ENCODE measurements at places on chromosomes 12 and 14. TPM values are rescaled to one million over a fixed set of nuclear protein-coding genes. Genes with fewer than 3 reads are reported as not detected.

DNA sequence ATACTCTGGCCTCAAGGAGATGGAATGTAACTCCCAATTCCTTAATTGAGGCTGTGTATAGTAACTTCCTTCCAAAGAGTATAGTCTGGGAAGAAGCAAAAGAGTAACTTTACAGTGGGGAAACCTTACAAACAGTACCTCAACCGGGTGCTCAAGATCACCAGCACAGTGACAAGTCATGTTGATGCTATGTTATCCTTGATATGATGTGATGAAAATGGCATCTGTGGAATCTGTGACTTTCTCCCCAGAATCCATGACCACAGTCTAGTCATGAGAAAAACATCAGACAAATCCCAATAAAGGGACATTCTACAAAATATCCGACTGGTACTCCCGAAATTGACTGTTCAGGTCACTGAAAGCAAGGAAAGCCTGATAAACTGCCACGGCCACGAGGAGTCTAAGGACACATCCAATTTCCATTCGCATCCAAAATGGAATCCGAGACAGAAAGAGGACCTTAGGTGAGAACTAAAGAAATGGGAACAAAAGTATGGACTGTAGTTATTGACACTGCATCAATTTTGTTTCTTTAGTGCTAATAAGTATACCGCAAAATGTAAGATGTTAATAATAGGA, 97.3 kb upstream of the FRMD6 start:
- DNase-seq: no peak
- no peak overlapping the region for H3K4me3 ChIP-seq
- no peak overlapping the region for H3K27ac ChIP-seq
- no peaks in the 10 kb centered on the region for H3K4me1 ChIP-seq

GRCh38 chr14:26859483-26859882, 261.6 kb upstream of the NOVA1 start:
- DNase-seq: no peak
- no peak overlapping the region for H3K4me3 ChIP-seq
- H3K27ac ChIP-seq: no peak overlapping the region

DNA sequence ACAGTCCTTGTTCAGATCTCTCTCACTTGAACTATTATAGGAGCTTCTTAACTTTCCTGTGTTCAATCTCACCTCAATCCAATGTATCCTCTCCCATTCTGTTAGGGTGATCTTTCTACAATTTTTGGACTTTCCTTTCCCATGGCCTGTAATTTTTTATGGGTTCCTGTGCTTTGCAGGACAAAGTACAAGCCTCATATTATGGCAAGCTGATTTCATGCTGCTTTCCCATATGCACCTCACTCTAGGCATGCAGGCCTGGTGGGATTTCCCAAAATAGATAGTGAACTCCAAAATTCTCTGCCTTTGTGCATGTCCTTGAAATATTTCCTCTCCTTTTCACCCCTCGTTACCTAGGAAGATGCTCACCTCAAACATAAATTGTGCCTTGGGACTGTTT, 499.4 kb downstream of the NAV3 start:
- H3K36me3 ChIP-seq: no peaks in the 10 kb centered on the region
- no peak for DNase-seq
- no peak overlapping the region for H3K27ac ChIP-seq
- H3K4me1 ChIP-seq: no peaks in the 10 kb centered on the region

DNA sequence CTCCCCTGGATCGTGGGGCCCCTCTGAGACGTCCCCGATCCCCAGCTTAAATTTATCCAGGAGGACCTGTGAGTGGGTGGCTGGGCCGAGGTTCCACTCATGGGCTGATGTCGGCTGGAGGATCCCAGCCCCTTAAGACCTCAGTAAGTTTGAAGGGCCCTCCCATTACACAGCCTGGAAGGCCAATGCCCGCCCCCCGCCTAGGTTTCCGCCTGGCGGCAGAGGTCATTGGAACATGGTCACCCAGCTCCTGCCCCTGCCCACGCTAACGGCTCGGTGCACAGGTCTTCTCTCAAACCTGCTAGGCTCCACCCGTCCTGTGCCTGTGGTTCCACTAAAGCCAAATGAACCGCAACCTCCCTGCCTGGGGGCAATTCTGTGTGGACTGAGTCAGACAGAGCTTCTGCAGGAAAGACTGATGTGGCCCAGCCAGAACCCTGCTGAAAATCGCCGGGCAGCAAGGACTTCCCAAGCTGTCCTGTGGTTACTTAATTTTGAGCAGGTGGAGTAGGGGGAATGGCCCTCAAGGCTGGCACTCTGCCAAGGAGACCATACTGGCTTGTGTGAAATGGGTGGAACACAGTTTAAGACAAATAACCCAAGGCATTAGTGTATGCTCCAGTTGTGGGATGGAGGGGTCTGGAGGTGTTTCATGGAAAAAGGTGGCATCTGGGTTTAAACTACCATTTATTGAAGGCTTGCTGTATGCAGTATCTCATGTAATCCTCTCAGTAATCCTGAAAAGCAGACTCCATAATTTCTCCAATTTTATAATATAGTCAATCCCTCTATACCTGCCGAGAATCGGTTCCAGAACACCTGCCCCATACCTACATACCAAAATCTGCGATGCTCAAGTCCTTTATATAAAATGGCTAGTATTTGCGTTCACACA, 903 bp upstream of the NT5DC3 start:
- no peak overlapping the region for H3K27ac ChIP-seq
- H3K4me1 ChIP-seq: peaks cover 8% of the 10 kb centered on the region
- no peaks in the 10 kb centered on the region for H3K36me3 ChIP-seq
- no peak for DNase-seq
- H3K4me3 ChIP-seq: peak overlapping the region; percentile 61

GRCh38 chr12:8993827-8994226, 4.5 kb downstream of the KLRG1 start:
- H3K36me3 ChIP-seq: no peaks in the 10 kb centered on the region
- H3K27ac ChIP-seq: no peak overlapping the region
- DNase-seq: no peak
- no peak overlapping the region for H3K4me3 ChIP-seq

- no peaks in the 10 kb centered on the region for H3K36me3 ChIP-seq
- no peaks in the 10 kb centered on the region for H3K27me3 ChIP-seq
- H3K27ac ChIP-seq: no peak overlapping the region
- DNase-seq: no peak
These were observed 97.9 kb downstream of the RERGL start for GRCh38 chr12:17992002-17992656.

GRCh38 chr14:104784218-104784568, 11.4 kb downstream of the AKT1 start:
- H3K27ac ChIP-seq: no peak overlapping the region
- DNase-seq: no peak
- H3K4me1 ChIP-seq: no peaks in the 10 kb centered on the region
- H3K4me3 ChIP-seq: no peak overlapping the region

DNA sequence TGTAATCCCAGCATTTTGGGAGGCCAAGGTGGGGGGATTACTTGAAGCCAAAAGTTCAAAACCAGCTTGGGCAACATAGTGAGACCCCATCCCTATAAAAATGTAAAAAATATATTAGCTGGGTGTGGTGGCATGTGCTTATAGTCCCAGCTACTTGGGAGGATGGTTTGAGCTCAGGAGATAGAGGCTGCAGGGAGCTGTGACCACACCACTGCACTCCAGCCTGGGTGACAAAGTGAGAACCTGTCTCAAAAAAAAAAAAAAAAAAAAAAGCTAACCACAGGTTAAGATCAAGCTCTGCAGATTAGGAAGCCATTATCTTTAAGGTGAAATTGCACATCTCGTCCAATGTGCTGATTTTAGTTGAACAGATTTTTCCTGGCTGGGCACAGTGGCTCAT, 23.7 kb upstream of the CERS5 start:
- peaks cover 5% of the 10 kb centered on the region for H3K36me3 ChIP-seq
- DNase-seq: no peak
- H3K27ac ChIP-seq: no peak overlapping the region
- H3K27me3 ChIP-seq: no peaks in the 10 kb centered on the region
- H3K4me1 ChIP-seq: peaks cover 4% of the 10 kb centered on the region
- H3K4me3 ChIP-seq: no peak overlapping the region

GRCh38 chr14:67514650-67515385, 18.3 kb upstream of the PLEKHH1 start:
- DNase-seq: no peak
- H3K4me3 ChIP-seq: peak overlapping the region; percentile 55
- no peaks in the 10 kb centered on the region for H3K36me3 ChIP-seq
- peaks cover 18% of the 10 kb centered on the region for H3K4me1 ChIP-seq
- H3K27me3 ChIP-seq: no peaks in the 10 kb centered on the region
- H3K27ac ChIP-seq: no peak overlapping the region

- H3K4me3 ChIP-seq: no peak overlapping the region
- H3K4me1 ChIP-seq: no peaks in the 10 kb centered on the region
- H3K27ac ChIP-seq: no peak overlapping the region
- no peaks in the 10 kb centered on the region for H3K27me3 ChIP-seq
- no peaks in the 10 kb centered on the region for H3K36me3 ChIP-seq
- no peak for DNase-seq
These were observed 60.9 kb upstream of the TMTC1 start for GRCh38 chr12:29844667-29845066.

DNA sequence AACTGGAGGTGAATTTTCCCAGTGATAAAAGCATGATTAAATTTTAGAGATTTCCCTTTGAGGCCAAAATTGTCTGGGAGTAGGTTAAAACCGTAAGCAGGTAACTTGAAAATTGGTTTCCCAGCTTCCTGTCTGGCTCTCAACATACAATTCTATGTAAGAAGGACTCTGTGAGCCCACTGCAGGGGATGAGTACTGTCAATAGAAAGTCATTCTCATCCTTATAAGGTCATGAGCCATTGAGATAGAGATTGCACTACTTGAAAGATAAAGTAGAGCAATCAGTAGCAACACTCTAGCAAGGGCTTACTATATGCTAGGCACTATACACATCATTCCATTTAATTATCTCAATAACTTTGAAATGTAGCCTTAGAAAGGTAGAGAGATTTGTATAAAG, 225.6 kb upstream of the HMGA2 start:
- no peak for DNase-seq
- H3K27ac ChIP-seq: no peak overlapping the region

- H3K27me3 ChIP-seq: no peaks in the 10 kb centered on the region
- H3K4me1 ChIP-seq: no peaks in the 10 kb centered on the region
- DNase-seq: no peak
- no peaks in the 10 kb centered on the region for H3K36me3 ChIP-seq
- no peak overlapping the region for H3K4me3 ChIP-seq
- no peak overlapping the region for H3K27ac ChIP-seq
These were observed 369.3 kb downstream of the NUAK1 start for GRCh38 chr12:105769486-105769885.

DNA sequence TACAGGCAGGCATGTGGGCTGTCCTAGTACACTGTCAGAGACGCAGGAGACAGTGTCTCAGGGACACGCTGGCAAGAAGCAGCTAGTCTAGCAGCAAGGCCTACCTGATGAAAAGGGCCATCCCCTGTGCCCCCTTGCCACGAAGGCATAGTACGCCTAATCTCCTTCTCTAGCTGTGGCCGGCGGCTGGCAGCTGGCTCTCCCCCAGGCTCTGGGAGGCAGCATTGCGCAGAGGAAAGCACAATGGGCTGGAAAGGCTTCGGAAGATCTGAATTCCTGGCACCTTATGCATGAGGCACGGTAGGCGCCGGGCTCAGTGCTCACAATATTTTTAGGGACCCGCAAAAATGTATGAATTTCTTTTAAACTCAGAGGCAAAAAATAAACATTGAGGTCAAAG, 16.0 kb upstream of the PLEKHH1 start:
- no peak for DNase-seq
- no peaks in the 10 kb centered on the region for H3K36me3 ChIP-seq
- H3K4me1 ChIP-seq: peaks cover 18% of the 10 kb centered on the region

GRCh38 chr14:90523961-90524875, 127.4 kb downstream of the CALM1 start:
- H3K4me1 ChIP-seq: peaks cover 5% of the 10 kb centered on the region
- H3K4me3 ChIP-seq: no peak overlapping the region
- no peak overlapping the region for H3K27ac ChIP-seq
- H3K36me3 ChIP-seq: no peaks in the 10 kb centered on the region
- DNase-seq: no peak

DNA sequence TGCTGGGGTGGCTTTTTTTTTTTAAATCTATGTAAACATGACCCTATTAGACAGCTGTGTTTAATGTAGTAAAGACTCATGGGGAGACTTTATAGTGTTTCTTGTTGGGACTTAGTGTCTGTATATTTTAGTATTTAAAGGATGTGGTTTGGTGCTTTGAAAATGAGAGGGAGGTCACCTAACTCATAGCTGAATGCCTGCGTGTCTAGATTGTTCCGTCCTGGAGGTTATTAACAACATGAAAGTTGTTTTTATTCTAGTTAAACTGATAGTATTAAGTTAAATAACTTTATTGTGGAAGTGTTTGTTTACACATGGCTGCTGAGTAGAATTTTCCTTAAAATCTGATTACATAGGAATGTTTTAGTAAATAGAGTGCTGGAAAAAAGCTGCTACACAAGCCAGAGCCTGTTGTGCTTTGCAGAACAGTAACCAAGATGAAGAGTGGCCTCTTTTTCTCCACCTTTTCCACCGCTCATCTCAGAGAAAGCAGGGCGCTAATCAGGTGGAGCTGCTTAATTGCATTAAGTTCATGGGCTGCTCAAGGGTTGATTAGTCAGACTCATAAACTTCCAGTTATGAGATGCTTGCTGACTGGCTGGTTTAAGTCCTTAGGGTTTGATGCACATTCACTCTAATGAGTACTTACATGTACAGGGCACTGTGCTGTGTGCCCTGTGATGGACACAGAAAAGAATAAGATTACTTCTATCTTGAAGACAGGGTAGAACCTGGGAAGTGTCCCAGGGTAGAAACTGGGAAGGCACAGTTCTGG, 62.7 kb downstream of the FBXO34 start:
- H3K27ac ChIP-seq: no peak overlapping the region
- no peaks in the 10 kb centered on the region for H3K27me3 ChIP-seq
- no peak overlapping the region for H3K4me3 ChIP-seq
- peaks cover 10% of the 10 kb centered on the region for H3K4me1 ChIP-seq

- no peak overlapping the region for H3K4me3 ChIP-seq
- no peak overlapping the region for H3K27ac ChIP-seq
- DNase-seq: no peak
- no peaks in the 10 kb centered on the region for H3K27me3 ChIP-seq
- no peaks in the 10 kb centered on the region for H3K4me1 ChIP-seq
- H3K36me3 ChIP-seq: no peaks in the 10 kb centered on the region
These were observed 411.8 kb downstream of the NPAS3 start for GRCh38 chr14:33350366-33350990.

DNA sequence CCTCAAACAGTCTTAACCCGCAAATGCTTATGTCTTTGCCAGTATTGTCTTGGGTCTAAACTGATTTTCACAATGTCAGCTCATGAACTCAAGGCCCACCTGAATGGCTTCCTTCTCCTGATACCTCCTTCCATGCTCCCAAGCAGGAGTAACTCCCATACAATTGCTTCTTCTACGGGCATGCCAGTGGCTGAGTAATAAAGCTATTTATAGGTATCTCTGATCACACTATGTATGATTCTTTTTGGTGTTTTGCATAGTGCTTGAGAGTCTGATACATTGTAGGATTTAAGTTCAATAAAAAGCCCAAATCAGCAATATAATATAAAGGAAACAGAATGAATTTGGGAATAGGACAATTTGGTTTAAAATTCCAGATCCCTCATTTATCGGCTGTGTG, 235.0 kb upstream of the DCN start:
- H3K27ac ChIP-seq: no peak overlapping the region
- H3K4me3 ChIP-seq: no peak overlapping the region
- H3K36me3 ChIP-seq: no peaks in the 10 kb centered on the region
- no peak for DNase-seq
- no peaks in the 10 kb centered on the region for H3K4me1 ChIP-seq

PIWIL1 gene
- total RNA-seq: 0.28 TPM

HOXC5 gene
- total RNA-seq: 0.05 TPM

NTF3 gene
- total RNA-seq: 0.61 TPM

AQP6 gene
- total RNA-seq: not detected

CPNE6 gene
- 0.05 TPM for total RNA-seq

HOXC12 gene
- total RNA-seq: 0.05 TPM

SLC17A8 gene
- 3.0 TPM for total RNA-seq

BRAP gene
- 18.2 TPM for total RNA-seq

GRIN2B gene
- total RNA-seq: under 0.01 TPM

MYO1H gene
- total RNA-seq: under 0.01 TPM

POTEM gene
- total RNA-seq: not detected

PLEKHD1 gene
- total RNA-seq: 0.09 TPM

Measured in thymus (tissue), 14 donors.